Renal cortex interstitium (tissue), 15 donors: ENCODE measurements at places on chromosomes 7 and 10.
A peak's percentile ranks its signal among the peaks of the same experiment; 100 is the strongest.

GRCh38 chr7:128268233-128268632 is 27.2 kb downstream of the LEP start:
- no peak for DNase-seq

GRCh38 chr7:97145068-97145467 is 27.6 kb downstream of the SDHAF3 start:
- DNase-seq = no peak

- peak; percentile 31 for DNase-seq
Measured at GRCh38 chr7:69422574-69422985, 175.7 kb upstream of the AUTS2 start.

- DNase-seq = no peak
Measured at GRCh38 chr7:82704121-82704520, 260.5 kb upstream of the CACNA2D1 start.

DNA sequence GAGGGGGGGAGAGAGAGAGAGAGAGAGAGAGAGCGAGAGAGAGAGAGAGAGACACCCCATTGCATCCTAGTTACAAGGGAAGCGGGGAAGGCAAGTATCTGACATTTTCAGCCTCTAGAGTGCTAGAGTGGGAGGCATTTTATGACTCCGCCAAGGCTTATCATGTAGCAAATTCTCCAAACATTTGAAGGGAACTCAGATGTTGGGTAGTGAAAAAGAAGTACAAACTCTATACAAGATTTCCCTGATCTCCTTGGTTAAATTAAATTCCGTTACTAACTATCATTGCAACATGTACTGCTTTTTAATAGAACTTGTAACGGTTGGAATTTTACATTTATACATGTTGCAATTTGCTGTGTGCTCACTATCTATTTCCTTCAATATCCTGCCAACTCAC is 83.4 kb upstream of the FAM3C start:
- no peak for DNase-seq

DNA sequence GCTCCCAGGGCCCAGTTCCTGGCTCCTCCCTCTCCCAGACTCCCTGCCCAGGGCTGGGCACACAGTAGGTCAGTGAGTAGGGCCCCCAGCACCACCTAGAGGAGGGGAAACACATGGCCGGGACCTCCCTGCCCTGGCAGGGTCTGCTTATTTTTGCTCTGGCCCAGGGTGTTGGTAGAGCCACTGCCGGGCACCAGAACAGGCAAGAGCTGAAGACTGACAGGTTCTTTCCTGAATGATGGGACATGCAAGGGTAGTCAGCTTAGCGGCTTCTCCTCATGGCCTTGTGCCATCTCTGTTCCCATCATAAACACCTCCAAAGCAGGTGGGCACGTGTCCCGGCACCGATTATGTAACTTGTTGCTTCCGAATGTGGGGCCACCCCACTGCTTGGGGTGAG is 86.5 kb downstream of the NEURL1 start:
- DNase-seq = no peak

DNA sequence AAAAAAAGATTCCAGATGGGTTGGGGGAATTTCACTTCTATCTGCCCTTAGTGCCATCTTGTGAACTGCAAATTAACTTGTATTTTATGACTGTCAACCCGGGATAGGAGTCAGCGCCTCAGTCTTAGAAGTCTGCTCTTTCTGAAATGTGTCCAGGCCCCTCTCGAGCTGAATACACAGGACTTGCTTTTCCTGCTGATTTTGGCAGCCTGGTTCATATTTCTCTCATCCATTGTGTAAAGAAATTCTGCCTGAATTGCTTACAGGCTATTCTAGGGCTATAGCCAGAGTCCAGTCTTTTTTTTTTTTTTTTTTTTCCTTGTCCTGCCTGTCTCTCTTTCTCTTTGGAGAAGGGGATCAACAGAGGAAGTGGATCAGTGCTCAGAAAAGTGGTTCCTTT is 24.6 kb downstream of the GATA3 start:
- no peak for DNase-seq

GRCh38 chr10:116715839-116716377 is 26.5 kb downstream of the HSPA12A start:
- no peak for DNase-seq

- DNase-seq = no peak
Measured at GRCh38 chr7:116851671-116852070, 10.7 kb upstream of the CAPZA2 start.

- no peak for DNase-seq
Measured at GRCh38 chr10:10819206-10819856, 198.3 kb upstream of the CELF2 start.
